Left renal cortex interstitium (tissue), 4 donors: ENCODE measurements at places on chromosomes 16 and 17.

DNA sequence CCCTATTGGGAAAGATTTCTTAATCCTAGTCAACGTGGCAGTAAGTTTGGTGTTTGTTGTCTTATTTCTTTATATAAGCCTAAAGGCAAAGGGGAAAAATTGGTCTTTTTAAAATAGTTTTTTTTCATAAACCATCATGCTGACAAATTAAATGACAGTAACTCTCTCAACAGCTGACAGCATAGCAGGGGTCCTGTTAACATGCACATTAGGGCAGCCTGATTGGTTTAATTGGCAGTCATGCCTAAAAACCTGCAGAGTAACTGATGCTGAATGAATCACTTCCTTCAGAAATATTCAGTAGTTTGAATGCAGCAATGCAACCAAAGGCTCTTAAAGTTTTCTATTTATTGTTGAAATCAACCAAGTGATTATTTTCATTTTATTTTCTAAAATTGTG, 85.4 kb downstream of the ITFG1 start:
- DNase-seq = no peak

DNA sequence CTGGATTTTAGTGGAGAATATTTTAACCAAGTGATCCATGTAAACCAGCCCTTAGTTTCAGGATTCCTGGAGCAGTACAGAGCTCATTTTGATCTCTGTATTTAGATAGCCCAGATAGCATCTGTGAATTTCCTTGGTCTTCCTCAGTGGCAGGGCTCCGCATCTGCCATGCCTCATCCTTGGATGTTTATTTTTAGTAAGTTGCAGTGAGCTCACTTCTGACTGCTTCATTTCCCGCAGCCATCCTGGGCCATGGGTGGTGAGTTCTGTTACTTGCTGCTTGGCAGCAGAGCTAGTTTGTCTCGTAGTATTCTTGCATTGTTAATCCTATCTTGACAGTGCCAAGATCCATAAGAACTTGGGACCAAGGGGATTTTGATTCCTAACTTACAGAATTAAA, 33.7 kb downstream of the IST1 start:
- DNase-seq = no peak

DNA sequence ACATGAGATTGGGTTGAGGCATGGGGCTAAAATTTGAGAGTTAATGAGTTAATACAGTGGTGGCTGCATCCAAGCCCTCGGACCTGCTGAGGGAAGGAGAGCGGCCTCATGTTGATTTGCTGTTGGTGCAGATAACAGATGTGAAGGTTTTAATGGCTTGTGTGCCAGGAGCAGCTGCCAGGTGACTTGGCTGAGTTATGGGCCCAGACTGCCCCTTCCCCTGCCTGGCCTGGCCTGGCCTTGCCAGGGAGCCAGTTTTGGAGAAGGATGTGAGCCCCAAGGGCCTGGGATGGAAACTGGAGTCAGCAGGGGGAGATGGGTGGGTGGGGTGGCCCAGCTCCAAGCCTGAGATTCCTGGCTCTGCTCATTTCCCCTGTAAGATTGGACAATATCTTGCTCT, 230.1 kb downstream of the CBLN1 start:
- DNase-seq = no peak

DNA sequence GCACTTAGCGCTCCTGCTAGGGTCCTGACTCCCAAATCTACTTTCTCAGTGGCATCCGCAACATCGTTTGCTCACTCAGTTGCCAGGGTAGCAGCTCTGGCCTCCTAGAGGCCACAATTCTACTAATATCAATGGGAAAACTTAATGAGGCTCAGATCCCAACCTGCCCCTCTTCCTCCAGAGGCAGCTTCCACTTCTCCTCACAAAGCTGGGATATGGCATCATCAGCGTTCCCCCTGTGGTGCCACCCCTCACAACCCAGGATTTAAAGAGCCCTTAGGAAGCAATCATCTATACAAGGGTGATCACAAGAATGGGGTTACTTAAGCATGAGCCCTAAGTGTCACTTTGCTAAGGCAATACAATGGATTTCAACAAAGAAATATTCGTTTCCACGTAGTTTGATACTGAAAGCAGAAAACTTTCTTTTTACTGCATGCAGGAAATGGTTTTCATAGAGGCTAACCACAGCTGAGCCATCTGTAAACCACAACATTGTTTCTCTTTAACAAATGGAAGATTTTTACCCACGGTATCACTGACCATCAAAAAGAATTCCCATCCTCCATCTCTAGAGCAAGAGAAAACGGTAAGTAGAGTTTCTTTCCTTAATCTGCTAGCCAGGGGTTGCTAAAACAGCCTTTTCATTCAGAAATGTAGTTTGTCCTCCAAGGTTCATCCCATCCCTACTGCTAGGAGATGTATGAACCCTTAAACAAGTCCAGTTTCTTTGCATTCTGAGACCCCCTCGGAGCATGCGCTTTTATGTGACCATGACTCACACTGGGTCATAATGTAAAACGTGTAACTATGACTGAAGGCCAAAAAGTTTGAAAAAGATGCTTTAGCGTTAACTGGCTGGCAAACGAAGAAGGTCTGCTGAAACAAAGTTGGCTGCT, 68.3 kb upstream of the BCAR1 start:
- no peak for DNase-seq

GRCh38 chr16:965487-965886, 5.3 kb downstream of the LMF1 start:
- DNase-seq = no peak

GRCh38 chr17:4176808-4177472, 33.9 kb downstream of the CYB5D2 start:
- no peak for DNase-seq

DNA sequence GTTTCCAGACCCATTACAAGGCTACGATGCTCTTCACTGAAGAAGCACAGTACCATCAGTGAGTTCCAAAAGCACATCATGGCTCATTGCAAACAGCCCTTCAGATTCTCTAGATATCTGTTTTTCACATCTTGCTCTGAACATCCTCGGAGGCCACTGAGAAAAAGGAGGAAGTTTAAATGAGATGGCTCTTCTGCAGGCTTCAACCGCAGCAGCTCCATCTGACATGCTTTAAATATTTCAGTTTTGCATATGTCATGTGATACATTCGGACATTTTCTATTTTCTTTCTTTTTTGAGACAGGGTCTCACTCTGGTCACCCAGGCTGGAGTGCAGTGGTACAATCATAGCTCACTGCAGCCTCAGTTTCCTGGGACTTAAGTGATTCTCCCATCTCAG, 396.8 kb downstream of the NPIPA8 start:
- no peak for DNase-seq

- DNase-seq = no peak
Measured at GRCh38 chr17:74777901-74778515, 1.9 kb upstream of the NAT9 start.

DNA sequence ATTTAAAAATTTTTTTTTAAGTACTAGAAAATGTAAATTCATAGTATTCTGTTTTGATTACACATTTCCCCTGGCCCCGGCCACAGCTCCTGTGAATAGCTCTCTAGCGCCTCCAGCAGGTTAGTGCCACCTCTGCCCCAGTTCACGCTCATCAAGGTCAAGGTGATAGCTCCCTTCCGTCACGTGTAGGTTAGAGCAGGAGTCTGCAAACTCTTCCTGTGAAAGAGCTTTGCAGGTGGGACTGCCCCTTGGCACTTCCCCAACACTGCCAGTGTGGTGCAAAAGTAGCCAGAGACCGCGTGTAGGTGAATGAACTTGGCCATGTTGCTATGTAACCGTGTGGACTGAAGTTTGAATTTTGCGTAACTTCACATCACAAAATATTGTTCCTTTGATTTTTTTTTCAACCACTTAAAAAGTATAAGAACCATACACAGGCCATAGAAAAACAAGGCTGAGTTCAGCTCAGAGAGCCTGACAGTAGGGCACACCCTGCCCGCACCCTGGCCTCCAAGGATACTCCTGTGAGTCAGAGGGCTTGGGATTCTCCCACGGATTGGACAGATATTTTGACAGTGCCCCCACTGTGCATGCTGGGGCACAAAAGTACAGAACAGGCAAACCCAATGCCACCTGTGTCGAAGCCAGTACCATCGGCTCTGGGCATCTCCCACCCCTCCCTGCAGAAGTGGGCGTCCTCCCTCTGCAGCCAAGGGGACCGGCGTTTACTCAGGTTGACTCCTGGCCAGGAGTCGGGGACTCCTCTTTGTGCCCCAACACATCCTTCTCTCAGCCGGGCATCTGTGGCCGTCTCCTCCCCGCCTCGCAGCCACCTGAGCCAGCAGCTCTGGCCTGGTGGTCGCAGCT, 92.0 kb upstream of the CHMP6 start:
- no peak for DNase-seq

DNA sequence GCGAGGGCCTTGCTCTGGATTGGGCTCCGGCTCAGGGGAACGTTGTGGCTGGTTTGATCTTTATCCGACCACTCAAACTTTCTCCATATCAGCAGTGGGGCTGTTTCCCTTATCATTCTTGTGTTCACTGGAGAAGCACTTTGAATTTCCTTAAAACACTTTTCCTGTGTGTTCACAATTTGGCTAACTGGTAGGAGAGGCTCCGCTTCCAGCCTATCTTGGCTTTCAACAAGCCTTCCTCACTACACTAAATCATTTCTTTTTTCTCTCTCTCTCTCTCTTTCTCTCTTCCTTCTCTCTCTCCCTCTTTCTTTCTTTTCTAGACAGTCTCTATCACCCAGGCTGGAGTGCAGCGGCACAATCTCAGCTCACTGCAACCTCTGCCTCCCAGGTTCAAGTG, 43.0 kb downstream of the ABR start:
- DNase-seq = no peak

GRCh38 chr17:67573987-67574657, 143.6 kb upstream of the NOL11 start:
- DNase-seq = no peak

- no peak for DNase-seq
Measured at GRCh38 chr17:78450696-78451345, 72.4 kb downstream of the PGS1 start.

DNA sequence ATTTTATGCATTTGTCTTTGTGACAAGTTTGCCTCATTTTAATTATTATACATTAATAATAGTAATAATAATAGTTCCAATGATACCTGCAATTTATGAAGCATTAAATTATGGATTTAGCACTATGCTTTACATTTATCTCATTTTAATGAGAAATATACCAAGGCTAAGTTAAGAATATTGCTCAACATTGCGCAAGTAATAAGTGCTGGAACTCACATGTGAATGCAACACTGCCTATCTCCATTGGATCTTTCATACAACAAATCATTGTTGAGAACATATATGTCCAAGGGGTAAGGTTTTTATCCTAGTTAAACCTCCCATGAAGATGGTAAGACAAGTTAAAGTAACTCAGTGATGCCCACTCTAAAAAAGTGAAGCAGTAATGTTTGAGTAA, 703.7 kb upstream of the SOX9 start:
- DNase-seq = no peak

DNA sequence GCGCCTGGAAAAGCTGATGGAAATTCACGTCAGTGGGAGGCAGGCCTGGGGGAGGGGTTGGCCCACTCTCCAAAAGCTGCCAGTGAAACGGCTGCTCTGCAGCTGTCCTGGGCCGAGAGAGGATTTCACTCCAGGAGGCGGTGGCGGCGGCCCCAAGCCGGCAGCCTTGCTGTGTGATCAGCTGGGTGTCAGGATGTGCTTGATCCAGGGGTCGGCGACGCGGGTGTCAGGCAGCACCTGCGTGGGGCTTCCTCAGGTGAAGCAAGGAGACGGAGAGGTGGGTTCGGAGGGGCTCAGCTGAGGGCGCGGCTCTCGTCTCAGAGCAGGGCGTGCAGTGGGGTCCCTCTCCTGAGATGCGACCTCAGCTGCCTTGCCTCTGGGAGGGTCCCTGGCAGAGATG, 7.0 kb downstream of the CBFA2T3 start:
- DNase-seq = no peak
